ENCODE measurements at places on chromosomes 5 and 9.

DNA sequence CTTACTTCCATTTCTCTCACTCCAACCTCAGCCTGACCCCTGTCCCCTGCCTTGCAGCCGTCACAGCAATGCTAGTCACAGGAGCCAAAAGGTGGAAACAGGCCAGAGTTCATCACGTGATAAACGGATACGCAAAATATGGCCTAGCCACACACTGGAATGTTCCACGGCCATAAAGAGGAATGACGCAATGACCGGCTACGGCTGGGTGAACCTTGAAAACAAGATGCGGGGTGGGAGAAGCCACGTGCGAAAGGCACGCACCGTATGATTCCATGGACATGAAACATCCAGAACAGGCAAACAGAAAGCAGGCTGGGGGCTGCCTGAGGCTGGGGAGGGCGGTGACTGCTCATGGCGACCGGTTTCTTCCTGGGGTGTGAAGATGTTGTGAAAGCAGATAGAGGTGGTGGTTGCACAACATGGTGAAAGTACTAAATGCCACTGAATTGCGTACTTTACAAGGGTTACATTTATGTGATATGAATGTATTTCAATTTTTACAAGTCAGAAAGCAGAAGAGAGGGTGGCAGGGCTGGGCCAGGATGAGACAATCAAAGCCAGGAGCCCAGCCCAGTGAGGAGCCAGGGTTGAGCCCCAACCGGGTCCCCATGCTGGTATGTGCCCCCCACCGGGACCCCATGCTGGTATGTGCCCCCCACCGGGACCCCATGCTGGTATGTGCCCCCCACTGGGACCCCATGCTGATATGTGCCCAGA lies 117.8 kb upstream of the SARDH start:
- no peak for DNase-seq

GRCh38 chr5:39115644-39116343 lies 41.6 kb upstream of the RICTOR start:
- DNase-seq, result no peak

GRCh38 chr9:108101410-108101809 lies 611.8 kb upstream of the KLF4 start:
- DNase-seq, result no peak

DNA sequence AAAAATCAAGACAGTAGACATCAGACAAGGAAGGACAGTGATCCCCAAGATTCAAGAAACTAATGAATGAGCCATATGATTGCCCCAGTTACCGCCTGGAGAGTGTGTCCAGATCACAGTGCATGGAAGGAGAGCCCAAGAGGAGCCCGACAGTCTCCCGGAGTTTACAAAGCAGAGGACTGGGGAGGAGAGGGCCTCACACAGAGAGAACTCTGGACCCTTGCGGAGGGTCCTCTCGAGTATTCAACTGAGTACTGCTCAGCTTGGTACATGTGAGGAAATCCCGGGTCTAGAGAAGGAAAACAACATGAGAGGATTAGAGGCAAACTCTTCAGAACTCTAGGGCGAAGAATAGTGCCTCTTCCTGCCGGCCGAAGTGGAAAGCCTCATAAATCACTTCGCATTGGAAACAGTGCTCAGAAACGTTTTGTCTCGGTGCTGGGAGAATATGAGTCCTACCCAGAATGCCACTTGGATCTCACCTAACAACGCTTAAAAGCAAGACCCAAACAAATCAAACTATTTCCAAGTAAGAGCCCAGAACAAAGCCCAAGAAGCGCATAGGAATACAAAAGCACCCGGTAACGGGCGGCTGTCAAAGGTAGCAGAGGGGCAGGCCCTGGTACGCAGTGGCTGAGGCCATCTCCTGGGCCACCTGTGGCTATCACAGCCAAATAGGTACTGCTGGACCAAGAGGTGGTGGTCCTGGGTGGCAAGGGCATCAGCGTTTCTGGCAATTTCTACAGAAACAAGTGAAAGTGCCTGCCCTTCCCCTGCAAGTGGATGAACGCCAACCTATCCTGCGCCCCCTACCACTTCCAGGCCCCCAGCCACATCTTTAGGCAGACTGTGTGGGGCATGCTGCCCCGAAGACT lies 36.0 kb downstream of the FAM78A start:
- DNase-seq, result no peak

DNA sequence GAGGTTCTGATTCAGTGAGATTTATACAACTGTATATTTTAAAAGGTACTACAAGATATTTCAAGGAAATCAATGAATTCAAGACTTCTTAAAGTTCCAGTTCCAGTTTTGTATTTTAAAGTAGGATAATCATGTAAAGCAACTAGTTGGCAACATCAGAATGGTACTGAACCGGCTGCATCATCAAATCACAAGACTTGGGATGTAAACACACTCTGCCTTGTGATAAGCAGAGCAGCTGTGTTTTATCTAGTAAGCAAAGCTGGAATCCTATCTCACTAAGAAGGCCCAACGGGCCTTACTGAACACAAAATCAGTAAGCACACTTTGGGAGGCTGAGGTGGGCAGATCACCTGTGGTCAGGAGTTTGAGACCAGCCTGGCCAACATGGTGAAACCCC lies 327.2 kb upstream of the NREP start:
- DNase-seq, result no peak

- DNase-seq, result no peak
These were observed 1.1 kb upstream of the ANP32B start for GRCh38 chr9:97981846-97982682.

DNA sequence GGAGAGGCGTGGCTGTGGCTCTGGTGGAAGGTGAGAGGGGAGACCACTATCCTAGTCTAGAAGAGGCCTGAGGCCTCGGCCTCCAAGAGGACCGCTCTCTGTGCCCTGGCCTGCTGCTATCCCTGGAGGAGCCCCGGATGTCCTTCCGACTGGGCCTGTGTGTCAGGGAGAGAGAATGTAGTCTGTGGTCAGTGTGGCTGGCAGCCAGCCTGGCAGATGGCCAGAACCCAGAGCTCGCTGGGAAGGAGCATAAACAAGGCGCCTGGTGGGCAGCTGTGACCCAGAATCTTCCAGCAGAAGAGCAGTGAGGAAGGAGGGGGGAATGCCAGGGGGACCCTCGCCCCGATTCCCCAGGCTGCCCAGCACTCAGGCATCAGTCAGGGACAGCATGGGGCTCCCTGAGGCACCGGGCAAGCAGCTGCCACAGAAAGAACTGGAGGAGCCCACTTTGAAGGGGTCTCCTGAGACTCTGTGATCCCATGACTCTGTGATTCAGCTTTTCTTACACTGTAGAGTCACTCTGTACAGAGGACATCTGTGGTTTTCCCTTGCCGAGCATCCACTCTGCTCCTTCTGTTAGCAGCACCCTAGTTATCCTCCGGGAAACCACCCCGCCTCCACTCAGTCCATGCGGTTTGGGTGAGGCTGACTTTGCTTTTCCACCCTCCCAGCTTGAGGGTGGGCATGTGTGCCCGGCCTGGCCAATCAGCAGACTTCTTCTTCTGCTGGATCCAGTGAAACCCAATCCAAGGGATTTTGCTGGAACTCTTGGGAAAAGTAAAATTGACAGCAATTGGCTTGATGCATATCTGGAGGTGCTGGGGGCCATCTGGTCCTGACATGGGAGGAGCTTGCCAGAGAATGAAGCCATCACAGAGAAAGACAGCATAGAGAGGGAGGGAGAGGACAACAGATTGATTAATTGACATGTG lies 46.2 kb upstream of the PWWP2A start:
- DNase-seq, result peak; percentile 94

- DNase-seq, result no peak
These were observed 288.9 kb downstream of the RAB3C start for GRCh38 chr5:58871648-58872242.

- no peak for DNase-seq
These were observed 28.9 kb upstream of the HNRNPA0 start for GRCh38 chr5:137782984-137783536.

- DNase-seq, result no peak
These were observed 181.3 kb upstream of the DMRT1 start for GRCh38 chr9:660227-660626.

DNA sequence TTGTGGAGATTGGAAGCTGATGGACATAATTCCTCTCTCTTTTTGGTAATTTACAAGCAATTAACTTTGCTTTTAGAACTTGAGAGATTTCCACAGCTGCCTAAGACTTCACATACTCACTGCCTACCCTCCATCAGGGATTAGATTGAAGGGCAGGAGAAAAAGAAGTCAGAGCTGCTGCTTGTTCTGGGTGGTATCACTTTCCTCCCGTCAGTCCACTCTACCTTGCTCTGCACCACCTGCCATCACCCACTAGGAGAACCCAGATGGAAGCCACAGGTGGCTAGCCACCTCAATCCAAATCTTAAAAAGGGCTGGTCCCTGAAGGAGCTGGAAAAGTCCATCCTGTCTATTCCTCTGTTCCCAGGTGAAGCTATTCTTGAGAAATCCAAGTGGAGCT lies 10.5 kb downstream of the IRF1 start:
- DNase-seq, result no peak
